ENCODE measurements at places on chromosomes 6 and 20.
A peak's percentile ranks its signal among the peaks of the same experiment; 100 is the strongest.

GRCh38 chr20:38628580-38629470, 27.2 kb downstream of the ARHGAP40 start:
- no peak for DNase-seq

GRCh38 chr20:17624551-17625245, 54.8 kb downstream of the DSTN start:
- DNase-seq: no peak

DNA sequence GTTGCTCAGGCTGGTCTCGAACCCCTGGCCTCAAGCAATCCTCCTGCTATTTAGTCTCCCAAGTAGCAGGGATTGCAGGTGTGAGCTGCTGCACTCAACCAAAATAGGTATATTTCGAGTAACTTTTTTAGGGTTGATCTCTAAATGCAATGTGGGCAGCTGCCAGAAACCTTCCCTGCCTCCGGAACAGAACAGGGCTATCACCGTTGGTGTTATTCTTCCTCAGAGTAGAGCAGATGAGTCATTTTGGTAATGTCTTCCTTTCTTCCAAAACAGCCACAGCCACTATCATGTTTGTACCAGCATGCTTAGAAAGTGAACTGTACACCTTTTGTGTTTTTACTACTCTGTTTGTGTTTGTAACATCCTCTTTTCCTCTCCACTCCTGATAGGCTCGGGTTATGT, 44.1 kb downstream of the SNX9 start:
- peak; percentile 61 for DNase-seq

DNA sequence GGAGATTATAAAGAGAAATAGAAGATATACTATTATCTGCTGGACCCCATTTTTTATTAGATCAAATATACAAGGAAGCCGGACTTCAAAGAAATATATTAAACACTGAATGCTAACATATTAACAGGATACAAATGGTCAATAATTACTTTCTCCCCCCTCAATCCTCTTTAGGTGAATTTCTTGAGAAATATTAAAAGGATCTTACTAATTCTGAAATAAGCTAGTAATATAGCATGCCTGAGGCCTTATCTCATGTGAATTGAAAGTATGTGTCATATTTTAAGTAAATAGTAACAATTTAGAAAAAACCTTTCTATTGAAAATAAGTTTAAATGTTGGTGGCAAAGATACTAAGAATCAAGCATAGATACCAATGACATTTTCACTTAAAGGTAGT, 954.7 kb upstream of the MAN1A1 start:
- no peak for DNase-seq

DNA sequence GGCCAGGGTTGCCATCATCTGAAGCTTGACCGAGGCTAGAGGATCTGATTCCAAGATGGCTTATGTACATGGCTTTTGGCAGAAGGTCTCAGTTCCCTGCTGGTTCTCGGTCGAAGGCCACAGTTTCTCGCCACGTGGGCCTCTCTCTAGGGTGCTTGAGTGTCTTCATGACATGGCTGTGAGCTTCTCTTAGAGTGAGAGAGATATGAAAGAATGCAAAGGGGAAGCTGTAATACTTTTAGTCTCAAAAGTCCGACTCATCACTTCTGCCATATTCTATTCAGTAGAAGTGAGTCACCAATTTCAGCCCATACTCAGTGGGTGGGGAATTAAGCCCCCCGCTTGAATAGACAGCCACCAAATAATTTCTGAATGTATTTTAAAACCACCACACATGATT, 94.2 kb downstream of the UTRN start:
- DNase-seq: peak; percentile 70

Measured in fibroblast of mammary gland (primary cell).